ENCODE measurements at places on chromosomes 16 and 17.

- DNase-seq = no peak
Observed at GRCh38 chr17:30235386-30236296, at the start of gene SLC6A4. TSS of gene SLC6A4 (minus strand) at chr17:30235697. CDS start at chr17:30221958, 13,739 bp downstream.

- no peak for DNase-seq
Observed at GRCh38 chr16:81601601-81602255, 157.1 kb downstream of the CMIP start.

- peak; percentile 51 for DNase-seq
Observed at GRCh38 chr17:19647697-19648474, 665 bp upstream of the ALDH3A2 start.

- DNase-seq = no peak
Observed at GRCh38 chr17:70810609-70811008, 641.3 kb downstream of the KCNJ2 start.

- DNase-seq = no peak
Observed at GRCh38 chr17:14487068-14487467, 186.2 kb downstream of the HS3ST3B1 start.

GRCh38 chr17:75191584-75191983 is 8.8 kb upstream of the SUMO2 start:
- DNase-seq = no peak

GRCh38 chr17:66610361-66611133 is 224.4 kb upstream of the CACNG5 start:
- no peak for DNase-seq
